IPS DF 6.9 (cell line): ENCODE measurements at places on chromosomes 13 and 19.

DNA sequence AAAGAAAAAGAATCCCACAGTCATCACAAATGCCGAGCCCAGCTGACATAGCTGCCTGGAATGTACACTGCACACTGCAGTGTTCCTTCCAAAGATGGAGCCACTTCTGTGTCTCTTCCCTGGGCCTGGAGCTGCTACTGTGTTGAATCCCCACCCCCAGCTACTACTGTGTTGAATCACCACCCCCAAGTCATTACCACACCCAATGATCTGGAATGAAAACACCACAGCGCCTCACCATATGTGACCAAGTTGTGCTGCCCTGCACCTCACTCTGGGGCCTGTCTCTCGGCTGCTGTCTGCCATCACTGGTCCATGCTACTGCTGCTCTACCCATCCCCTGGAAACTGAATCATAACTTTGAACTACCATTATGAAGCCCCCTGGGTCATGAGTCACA is 861.2 kb downstream of the UQCRFS1 start:
- DNase-seq: no peak

GRCh38 chr19:17679526-17680229 is 8.5 kb downstream of the UNC13A start:
- no peak for DNase-seq

- no peak for DNase-seq
These were observed 39.1 kb downstream of the INSR start for GRCh38 chr19:7255119-7255518.

DNA sequence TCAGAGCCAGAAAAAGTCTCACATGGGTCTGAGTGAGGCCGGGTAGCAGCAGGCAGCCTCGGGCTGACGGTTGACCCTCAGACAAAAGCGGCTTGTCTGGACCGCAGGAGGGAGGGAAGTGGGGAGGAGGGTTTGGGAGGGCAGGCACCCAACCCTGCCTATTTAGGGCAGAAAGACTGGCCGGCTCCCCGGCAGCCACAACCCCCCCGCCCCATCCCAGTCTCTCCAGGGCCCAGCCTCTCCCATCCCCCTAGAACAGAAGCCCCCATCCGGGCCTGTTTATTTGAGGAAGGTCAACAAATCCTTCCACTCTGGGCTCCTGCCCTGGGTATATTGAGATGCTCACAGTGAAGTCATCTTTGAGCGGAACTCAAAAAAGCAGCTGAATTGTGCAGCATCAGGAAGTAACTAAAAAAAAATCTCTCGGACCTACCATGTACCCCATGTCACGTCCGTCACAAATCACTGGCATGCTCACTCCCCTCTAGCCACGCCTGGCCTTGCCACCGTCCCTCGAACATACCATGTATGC is 6.3 kb downstream of the DACT3 start:
- DNase-seq: no peak

GRCh38 chr13:31824705-31825517 is 85.6 kb downstream of the RXFP2 start:
- no peak for DNase-seq

DNA sequence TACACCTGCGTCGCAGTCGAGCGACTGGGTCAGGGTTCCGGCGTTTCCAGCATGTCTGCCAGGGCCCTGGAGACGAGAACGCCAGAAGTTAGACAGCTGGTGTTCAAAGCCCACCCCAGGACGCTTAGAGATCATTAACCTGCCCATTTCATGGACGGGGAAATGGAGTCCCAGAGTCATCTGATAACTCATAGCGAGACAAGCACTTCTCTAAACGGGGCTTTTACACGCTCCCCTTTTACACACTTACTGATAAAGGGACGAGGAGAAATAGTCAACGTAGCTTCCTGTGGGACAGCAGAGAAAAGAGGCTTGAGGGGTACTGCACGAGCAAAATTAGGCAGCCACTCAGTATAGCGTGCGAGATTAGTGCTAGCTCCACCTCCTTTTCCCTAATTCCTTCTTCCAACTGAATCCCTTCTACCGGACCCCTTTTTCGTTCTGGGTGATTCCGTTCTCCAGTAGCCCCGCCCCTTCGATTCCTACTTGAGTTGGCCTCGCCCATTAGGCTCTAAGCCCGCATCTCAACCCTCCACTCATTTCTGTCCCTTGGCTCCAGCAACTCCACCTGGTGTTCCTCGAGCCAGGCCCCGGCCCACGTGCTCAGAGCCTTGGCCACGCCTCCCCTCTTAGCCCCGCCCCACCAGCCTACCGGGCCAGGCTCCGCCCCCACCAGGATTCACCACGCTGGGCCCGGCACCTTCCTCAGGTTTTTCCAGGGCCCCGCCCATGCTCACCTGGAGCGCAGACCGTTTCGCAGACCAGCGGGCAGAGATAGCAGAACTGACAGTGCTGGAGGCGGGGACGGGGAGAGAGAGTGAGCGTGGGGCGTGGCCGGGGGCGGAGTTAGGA is 3.7 kb downstream of the HRC start:
- no peak for DNase-seq

- DNase-seq: no peak
These were observed 329.7 kb downstream of the UQCRFS1 start for GRCh38 chr19:28883241-28883693.

DNA sequence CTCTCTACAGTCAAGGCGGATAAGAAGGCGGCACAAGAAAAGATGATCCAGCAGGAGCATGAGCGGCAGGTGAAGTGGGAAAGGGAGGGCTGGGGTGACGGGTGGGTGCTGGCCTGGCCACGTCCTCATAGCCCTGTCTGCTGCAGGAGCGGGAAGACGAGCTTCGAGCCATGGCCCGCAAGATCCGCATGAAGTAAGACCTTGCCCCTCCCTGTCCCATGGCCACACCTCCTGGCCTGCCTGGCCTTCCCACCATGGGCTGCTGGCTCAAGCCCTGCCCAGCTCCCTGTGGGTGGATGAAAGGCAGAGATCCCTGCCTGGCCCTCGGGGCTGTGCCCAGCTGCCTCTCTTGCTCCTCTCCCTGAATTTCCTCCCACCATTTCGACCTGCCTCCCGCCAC is 7.2 kb downstream of the ZNF296 start:
- no peak for DNase-seq

GRCh38 chr13:35720690-35721554 is 244.4 kb upstream of the MAB21L1 start:
- DNase-seq: peak; percentile 35

DNA sequence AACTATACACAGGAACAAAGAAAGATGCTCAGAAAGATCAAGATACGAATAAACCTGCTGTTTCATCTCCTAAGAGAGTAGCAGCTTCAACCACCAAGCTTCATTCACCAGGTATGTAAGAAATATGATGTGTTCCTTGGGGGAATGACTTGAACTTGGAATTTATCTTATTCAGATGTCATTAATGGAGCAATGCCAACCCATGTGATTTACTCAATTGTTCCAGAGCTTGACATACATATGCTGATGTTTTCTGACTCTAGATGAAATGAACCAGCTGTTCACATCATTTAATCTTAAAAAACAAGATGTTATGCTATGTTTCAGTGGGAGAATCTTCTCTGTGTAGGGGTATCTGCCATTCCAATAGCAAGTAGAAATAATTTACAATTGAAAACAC is 270.9 kb downstream of the SLC7A1 start:
- DNase-seq: no peak

DNA sequence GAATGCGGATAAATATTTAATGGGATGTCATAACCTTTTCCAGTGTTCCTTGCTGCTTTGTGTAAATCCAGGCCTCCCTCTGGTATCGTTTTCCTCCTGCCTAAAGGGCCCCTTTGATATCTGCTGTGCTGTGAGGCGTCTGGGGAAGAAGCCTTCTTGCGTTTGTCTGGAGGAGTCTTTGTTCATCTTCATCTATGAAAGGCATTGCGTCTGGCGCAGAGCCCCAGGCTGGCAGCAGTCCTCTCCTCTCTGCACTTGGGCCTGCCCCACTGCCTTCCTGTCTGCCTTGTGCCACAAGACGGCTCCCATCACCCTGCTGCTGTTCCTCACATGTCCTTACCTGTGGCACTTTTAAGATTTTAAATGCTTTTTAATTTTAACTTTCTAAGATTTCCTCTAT is 9.8 kb downstream of the PROZ start:
- DNase-seq: no peak

GRCh38 chr13:83877651-83878355 is 4.5 kb downstream of the SLITRK1 start:
- DNase-seq: no peak
